ENCODE measurements at places on chromosomes 5 and 9.

DNA sequence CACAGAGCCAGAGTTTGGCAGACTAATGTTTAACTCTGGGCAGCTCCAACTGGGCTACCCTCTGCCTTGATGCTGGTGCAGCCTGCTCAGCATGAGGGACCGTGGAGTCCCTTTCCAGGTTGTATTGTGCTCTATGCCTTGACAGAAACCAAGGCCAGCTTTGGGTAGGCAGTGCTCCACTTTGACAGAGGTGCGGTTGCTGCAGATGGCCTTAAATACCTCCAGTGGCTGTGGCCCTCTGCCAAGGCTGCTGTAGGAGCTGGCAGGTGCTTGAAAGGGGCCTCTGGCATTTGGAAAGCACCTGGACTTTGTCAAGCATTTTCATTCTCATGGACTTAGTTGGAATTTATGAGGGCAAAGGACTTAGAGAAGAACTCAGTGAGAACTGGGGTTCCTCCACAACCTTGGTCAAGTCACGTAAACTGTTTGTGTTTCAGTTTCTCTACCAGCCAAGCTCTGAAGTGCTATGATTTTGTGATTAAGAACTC lies 249.7 kb upstream of the ZNF462 start:
- no peak for DNase-seq

DNA sequence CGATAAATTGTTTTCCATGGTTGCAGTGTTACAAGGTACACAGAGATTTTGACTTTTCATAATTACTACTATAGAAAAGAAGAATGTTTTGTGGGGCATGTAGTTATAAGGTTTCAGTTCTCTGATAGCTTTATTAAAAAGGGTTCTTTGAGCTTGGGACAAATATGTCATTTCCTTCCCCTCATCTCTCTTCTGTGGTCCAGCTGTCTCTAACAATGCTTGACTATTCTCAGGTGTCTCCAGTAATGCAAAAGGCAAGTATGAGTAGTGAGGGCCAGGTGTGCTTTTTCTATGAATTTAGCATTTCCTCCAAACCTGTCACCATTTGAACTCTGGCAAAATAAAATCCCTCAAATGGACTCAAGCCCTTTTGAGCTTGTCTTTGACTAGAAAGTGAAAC lies 84.3 kb downstream of the SLF1 start:
- no peak for DNase-seq

DNA sequence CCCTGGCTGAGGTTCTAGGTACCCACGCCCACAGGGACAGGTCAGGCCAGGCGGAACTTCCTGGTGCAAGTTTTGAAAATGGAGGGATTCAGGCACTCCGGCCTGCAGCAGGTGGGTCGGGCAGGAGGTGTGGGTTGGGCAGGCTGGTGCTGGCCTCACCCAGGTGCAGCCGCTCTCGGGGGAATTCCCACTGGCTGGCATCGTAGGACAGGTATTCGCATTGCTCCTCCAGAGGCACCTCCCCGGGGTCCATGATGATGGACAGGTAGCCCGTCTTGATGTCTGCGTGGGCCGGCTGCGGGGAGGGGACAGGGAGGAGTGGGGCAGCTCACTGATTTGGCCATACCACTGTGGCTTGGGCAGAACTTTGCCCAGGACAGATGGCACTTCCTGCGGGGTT lies 28.7 kb upstream of the SCGB3A1 start:
- DNase-seq, result no peak

GRCh38 chr9:90180381-90180780 lies 462.2 kb downstream of the DIRAS2 start:
- no peak for DNase-seq

DNA sequence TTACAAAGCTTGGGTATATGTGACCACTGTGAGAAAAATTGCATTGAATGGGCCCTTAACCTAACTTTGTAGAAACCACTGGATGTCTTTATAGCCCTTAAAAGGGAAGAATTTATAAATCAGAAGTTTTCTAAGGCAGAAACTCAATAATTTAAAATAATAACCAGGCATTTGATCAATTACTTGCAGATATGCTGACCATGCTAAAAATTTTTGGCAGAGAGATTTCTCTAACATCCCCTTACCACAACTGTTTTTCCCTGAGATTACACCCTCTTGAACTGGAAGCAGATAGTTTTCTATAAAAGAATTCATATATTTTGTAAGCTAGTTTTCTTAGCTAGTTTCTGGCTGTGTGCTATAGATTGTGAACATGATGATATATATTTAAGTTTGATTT lies 428.3 kb downstream of the KIF4B start:
- DNase-seq, result no peak

DNA sequence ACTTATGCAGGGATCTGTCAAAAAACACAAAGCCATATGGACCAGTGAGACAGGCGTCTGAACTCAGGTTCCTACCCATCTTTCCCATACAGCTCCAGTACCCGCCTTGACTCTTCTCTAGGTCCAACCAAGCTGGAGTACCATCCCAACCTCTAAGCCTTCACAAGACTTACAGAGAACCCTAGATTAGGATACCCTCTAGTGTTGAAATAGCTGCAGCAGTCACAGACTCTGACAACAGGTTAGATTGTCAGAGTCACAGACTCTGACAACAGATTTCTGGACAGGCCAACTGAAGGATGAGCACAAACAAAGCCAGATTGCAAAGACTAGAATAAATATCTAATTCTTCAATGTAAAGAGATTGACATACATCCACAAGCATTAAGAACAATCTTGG lies 266.1 kb downstream of the GRIA1 start:
- DNase-seq, result no peak

GRCh38 chr9:18826248-18826647 lies 206.8 kb downstream of the SAXO1 start:
- DNase-seq, result no peak

DNA sequence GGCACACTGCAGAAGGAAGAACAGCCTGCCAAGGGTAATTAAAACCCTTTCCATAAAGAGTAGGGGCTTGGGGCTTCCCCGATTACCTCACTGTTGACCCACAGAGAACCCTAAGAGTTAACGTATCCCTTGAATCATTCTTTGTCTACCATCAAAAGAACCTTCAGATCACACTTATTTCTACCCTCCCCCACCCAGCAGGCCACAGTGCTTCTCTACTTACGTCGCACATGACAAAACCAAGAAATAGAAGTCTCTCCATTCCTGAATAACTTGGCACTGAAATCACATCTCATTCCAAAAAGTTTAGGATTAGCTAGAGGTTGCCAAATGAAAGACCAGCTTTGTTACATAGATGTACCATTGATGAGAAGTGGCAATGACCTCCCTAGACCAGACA lies 268.7 kb upstream of the GAS1 start:
- no peak for DNase-seq

GRCh38 chr5:13735691-13736090 lies 208.8 kb downstream of the DNAH5 start:
- DNase-seq, result no peak

DNA sequence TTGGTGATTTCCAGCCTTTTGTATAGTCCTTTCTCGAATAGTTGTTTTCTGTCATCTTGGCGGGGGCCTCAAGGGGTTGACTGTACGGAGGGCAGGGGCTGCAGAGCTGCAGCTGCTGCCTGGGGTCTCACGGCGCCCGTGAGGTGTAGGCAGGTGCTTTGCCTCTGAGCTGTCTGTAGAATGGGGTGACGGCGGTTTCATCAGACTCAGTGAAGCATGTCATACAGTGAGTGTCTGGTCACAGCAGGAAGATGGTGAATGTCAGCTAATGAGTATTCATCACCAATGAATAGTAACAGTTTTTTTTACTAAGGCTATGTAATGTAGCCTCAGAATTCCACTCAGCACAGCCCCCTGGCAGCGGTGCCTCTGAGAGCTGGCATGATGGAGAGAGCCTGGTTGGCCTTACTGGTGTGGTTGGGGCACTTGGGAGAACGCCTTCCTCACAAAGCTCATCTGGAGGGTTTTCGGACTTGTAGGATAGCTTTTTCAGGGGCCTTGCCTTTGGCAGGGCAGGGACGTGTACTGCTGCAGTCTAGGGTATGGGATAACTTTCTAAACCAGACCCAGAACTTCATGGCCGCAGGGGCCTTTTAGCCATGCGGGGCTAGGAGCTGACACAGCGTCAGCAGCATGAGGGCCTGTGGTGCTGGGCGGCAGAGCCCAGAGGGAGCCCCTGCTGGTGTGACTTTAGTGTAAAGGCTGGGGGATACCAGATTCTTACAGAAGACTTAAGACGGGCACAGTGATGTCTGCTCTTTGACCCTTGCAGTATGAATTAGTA lies 15.0 kb downstream of the TENT4A start:
- no peak for DNase-seq

DNA sequence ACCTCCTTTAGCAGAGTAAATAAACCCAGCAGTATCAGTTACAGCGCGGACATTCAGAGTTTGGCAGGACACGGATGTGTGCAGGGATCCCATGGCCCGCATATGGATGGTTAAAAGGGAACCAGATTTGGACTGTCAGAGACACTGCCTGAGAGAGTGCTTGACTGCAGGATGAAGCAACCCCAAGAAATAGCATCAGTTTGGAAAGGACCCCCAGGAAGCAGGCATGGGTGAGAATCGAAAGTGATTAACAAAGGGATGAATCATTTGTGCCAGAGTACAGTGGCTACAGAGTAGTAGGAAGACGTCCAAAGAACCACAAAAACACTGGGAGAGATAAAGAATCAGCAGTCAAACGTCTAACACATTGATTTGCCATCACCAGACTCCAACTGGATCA lies 5.5 kb downstream of the C7 start:
- DNase-seq, result no peak

DNA sequence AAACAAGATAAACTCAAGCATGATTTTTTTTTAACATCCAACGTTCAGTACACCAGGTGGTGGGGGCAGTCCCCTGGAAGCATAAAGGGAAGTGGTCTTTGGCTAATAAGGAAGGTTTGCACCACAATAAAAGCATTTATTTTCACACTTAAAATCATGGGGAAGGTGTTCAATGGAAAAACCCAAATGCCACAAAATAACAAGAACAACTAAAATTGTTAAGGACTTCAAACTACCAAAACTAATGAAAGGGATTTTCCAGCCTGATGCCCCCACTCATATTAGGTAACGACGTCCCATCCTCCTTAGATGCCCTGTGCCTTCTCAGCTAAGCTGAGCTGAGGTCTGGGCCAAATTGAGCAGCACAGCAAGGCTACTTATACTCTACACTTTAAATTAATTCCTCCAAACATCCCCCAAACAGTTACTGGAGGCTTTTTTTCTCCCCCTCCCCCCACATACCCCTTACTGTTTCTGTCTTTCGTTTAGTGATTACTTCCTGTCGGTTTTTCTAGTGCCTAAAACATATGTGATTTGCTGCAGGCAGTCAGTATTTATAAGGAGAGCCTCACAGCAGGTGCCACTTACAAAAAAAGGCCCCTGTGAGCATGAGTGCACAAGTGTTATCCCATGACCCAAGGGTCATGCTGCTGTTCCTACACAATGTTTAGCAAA lies 259.7 kb upstream of the ZNF608 start:
- DNase-seq, result no peak

- no peak for DNase-seq
Observed at GRCh38 chr9:129665389-129665775, at the start of gene PRRX2. TSS of gene PRRX2 (plus strand) at chr9:129665647. CDS start at chr9:129665868, 221 bp downstream.

- DNase-seq, result no peak
Observed at GRCh38 chr9:18909140-18910018, 123.6 kb downstream of the SAXO1 start.

DNA sequence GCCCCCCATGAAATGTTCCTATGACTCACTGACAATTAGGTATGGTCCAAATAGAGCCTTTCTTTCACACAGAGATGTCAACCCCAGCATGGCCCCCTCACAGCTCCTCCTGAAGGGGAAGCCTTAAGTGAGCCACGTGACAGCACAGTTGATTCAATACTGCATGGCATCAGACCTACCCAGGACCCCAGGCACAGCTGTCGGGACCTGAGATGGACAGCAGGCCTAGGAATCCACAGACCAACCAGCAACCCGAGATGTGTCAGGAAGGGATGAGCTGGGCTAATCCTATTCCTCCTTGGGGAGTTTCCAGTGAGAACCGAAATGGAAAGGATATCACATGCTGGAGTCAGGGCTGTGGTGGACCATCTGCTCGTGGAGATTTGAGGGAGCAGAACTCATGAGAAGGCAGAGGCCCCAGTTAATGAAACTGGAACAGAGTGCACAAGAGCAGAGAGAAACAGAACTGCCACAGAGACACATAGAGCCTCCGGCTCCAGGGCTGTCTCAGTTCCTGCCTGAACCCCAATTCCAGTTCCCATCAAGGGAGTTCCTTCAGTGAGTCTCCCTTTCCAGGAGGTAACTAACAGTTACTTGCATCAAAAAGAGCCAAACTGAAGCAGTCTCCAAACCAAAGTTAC lies 42.1 kb upstream of the SMIM23 start:
- no peak for DNase-seq

DNA sequence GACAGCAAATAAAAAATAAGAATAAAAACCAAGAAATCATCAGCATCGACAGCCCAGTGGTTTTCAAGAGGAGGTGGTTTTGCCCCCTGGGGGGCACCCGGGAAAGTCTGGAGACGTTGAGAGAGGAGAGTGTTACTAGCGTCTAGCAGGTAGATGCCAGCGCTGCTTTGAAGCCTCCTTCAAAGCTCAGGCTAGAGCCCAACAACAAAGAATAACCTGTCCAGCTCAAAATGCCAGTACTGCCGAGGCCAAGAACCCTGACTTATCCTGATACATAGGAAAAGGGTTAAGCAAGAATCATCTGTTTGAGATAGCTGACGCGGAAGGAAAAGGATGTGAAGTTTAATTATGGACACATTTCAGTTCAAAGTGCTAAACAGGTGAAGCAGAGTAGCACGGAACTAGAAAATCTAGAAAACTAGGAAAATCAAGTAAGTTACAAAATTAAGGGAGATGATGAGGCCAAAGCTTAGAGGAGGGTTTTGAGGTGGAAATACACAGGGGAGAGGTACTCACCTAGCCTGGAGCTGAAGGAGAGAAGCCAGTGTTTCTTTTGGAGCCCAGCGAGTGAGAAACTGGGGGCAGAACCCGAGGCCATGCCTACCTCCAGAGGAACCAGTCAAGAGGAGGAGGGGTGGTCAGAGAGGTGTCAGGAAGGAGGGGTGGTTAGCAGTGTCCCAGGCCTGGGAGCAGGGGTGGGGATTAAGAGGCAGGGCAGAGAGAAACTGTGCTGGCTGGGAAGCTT lies 121.0 kb upstream of the RETREG1 start:
- DNase-seq, result no peak

All from CD8-positive, alpha-beta memory T cell (primary cell).